ENCODE measurements at places on chromosomes 5 and 9. TPM values are rescaled to one million over a fixed set of nuclear protein-coding genes. Genes with fewer than 3 reads are reported as not detected.

- no peaks in the 10 kb centered on the region for H3K36me3 ChIP-seq
- H3K4me1 ChIP-seq, result no peaks in the 10 kb centered on the region
- no peak for DNase-seq
- H3K27ac ChIP-seq, result no peak overlapping the region
- H3K4me3 ChIP-seq, result no peak overlapping the region
- no peaks in the 10 kb centered on the region for H3K27me3 ChIP-seq
These were observed 37.4 kb downstream of the FOXI1 start for GRCh38 chr5:170143091-170143490.

GRCh38 chr9:1701113-1701512 is 314.0 kb upstream of the SMARCA2 start:
- H3K4me3 ChIP-seq, result no peak overlapping the region
- no peaks in the 10 kb centered on the region for H3K36me3 ChIP-seq
- no peak for DNase-seq
- H3K27me3 ChIP-seq, result no peaks in the 10 kb centered on the region
- H3K27ac ChIP-seq, result no peak overlapping the region

- H3K36me3 ChIP-seq, result no peaks in the 10 kb centered on the region
- no peak overlapping the region for H3K27ac ChIP-seq
- no peak overlapping the region for H3K4me3 ChIP-seq
- no peaks in the 10 kb centered on the region for H3K27me3 ChIP-seq
- no peaks in the 10 kb centered on the region for H3K4me1 ChIP-seq
These were observed 1067.8 kb upstream of the EDIL3 start for GRCh38 chr5:85452322-85453025.

GRCh38 chr5:72147569-72147968 is 40.3 kb downstream of the MAP1B start:
- no peak overlapping the region for H3K27ac ChIP-seq
- H3K4me3 ChIP-seq, result no peak overlapping the region
- no peaks in the 10 kb centered on the region for H3K27me3 ChIP-seq

DNA sequence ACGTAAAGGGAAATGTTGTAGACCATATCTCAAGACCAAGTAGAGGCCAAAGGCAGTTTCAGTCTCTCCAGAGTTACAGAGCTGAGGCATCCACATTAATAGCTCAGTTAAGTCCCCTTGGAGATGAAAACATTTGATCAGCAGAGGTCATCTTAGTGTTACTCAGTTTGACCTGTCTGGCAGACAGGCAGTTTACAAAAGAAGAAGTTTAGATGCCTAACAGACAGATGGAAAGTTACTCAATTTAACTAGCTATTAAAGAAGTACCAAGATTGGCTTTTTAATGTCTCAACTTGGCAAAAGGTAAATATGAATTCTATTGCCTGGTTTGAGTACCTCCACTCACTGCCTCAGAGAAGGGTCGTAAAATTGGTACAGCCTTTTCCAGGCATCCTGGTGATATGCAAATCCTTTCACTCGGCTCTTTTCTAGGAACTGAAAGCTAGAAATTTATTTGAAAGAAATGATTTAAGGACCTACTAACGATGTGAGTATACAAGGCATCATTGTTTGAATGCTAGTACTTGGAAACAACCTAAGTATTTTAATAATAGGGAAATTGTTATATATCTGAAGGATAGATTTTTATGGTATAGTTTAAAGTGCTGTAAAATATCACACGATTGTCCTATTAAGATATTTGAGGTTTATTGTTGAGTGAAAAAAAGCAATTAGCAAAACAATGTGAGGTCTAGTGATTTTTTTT is 14.8 kb downstream of the ACO1 start:
- no peaks in the 10 kb centered on the region for H3K36me3 ChIP-seq
- no peak overlapping the region for H3K27ac ChIP-seq
- H3K27me3 ChIP-seq, result no peaks in the 10 kb centered on the region
- no peak overlapping the region for H3K4me3 ChIP-seq

- no peak for DNase-seq
- no peaks in the 10 kb centered on the region for H3K4me1 ChIP-seq
- no peak overlapping the region for H3K27ac ChIP-seq
These were observed 159.1 kb upstream of the RGMB start for GRCh38 chr5:98614341-98614740.

- H3K4me1 ChIP-seq, result no peaks in the 10 kb centered on the region
- DNase-seq, result no peak
These were observed 201.2 kb upstream of the GAS1 start for GRCh38 chr9:87148331-87149104.

- no peak overlapping the region for H3K27ac ChIP-seq
- H3K36me3 ChIP-seq, result no peaks in the 10 kb centered on the region
- no peak overlapping the region for H3K4me3 ChIP-seq
These were observed 62.0 kb upstream of the UNC5A start for GRCh38 chr5:176748073-176748966.

The NR6A1 gene
- 33.6 TPM for total RNA-seq
